ENCODE measurements at places on chromosomes 3 and 15. TPM values are rescaled to one million over a fixed set of nuclear protein-coding genes. Genes with fewer than 3 reads are reported as not detected.

The SNTN gene
- not detected for polyA plus RNA-seq

The VPS13C gene
- 91.1 TPM for polyA plus RNA-seq

The EPB42 gene
- polyA plus RNA-seq, result not detected

The FAM162A gene
- 16.2 TPM for polyA plus RNA-seq

The DIPK2A gene
- 9.5 TPM for polyA plus RNA-seq

The ETV5 gene
- polyA plus RNA-seq, result 0.30 TPM

The CCR8 gene
- polyA plus RNA-seq, result not detected

The TIMMDC1 gene
- 109 TPM for polyA plus RNA-seq

The TRH gene
- 2.6 TPM for polyA plus RNA-seq

The ANO10 gene
- 11.1 TPM for polyA plus RNA-seq

The IMPG2 gene
- 5.2 TPM for polyA plus RNA-seq

The KIF7 gene
- 5.6 TPM for polyA plus RNA-seq

The FAM81A gene
- polyA plus RNA-seq, result 4.5 TPM

The TMCO5A gene
- not detected for polyA plus RNA-seq

The PLIN1 gene
- polyA plus RNA-seq, result 0.08 TPM

The QARS1 gene
- polyA plus RNA-seq, result 174 TPM

The MUSTN1 gene
- polyA plus RNA-seq, result not detected

The BDH1 gene
- 12.9 TPM for polyA plus RNA-seq

The GRAMD1C gene
- polyA plus RNA-seq, result 31.0 TPM

The TM4SF18 gene
- polyA plus RNA-seq, result 0.42 TPM

The CGGBP1 gene
- polyA plus RNA-seq, result 120 TPM

The EIF2B5 gene
- 109 TPM for polyA plus RNA-seq

The HIGD1A gene
- polyA plus RNA-seq, result 303 TPM

The PBRM1 gene
- 64.4 TPM for polyA plus RNA-seq

The NOX5 gene
- polyA plus RNA-seq, result not detected

The TMOD2 gene
- 79.9 TPM for polyA plus RNA-seq

The DPPA2 gene
- not detected for polyA plus RNA-seq

All from neural cell (in vitro differentiated cells).